ENCODE measurements at places on chromosomes 2 and 18. TPM values are rescaled to one million over a fixed set of nuclear protein-coding genes. Genes with fewer than 3 reads are reported as not detected.

CPLX4 gene
- not detected for total RNA-seq

GPAT2 gene
- total RNA-seq, result 21.7 TPM

KCNJ3 gene
- not detected for total RNA-seq

SERPINB3 gene
- total RNA-seq, result not detected

KATNAL2 gene
- 4.8 TPM for total RNA-seq

NTSR2 gene
- not detected for total RNA-seq

SNORC gene
- total RNA-seq, result 0.98 TPM

DHRS9 gene
- total RNA-seq, result not detected

GREB1L gene
- total RNA-seq, result 1.8 TPM

NEU4 gene
- not detected for total RNA-seq

SPRED2 gene
- total RNA-seq, result 15.4 TPM

PSMA8 gene
- total RNA-seq, result not detected

ZC3H6 gene
- total RNA-seq, result 2.7 TPM

FER1L5 gene
- total RNA-seq, result 0.39 TPM

CRYBA2 gene
- total RNA-seq, result not detected

CFAP65 gene
- total RNA-seq, result 0.20 TPM
